Stimulated activated CD4-positive, alpha-beta T cell treated with anti-CD3 and anti-CD28 coated beads, Interleukin-1b, Interleukin-23, amount 100 ng/mL, for 1 hour (primary cell): ENCODE measurements at places on chromosomes 2 and 18.

DNA sequence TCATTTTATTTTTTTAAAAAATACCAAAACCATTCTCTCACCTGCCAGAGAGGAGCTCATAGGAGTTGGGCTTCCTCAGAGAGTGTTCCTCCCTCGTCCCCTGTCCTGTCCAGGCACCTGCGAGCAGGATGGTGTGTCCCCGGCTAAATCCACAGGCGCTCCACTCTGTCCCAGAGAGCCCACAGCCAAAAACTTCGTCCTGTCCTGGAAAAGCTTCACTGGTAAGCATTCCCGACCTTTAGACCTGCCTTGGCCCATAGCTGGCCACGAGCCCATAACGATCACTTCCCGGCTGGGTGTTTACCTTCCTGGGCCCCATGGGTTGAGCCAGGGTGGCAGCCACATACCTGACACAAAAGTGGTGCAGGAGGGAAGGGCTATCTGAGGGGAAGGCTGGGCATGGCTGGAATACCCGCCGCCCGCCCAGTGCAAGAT lies at the start of gene NGEF:
NGEF (minus strand) TSS at position 230 of the 435 bp plus-strand sequence. CDS start 38,366 bp downstream, outside the sequence.
- DNase-seq = no peak

- DNase-seq = no peak
Observed at GRCh38 chr18:79926715-79927606, 24.5 kb downstream of the SLC66A2 start.

GRCh38 chr18:76495435-76496193 lies 572 bp upstream of the ZNF516 start:
- DNase-seq = no peak

DNA sequence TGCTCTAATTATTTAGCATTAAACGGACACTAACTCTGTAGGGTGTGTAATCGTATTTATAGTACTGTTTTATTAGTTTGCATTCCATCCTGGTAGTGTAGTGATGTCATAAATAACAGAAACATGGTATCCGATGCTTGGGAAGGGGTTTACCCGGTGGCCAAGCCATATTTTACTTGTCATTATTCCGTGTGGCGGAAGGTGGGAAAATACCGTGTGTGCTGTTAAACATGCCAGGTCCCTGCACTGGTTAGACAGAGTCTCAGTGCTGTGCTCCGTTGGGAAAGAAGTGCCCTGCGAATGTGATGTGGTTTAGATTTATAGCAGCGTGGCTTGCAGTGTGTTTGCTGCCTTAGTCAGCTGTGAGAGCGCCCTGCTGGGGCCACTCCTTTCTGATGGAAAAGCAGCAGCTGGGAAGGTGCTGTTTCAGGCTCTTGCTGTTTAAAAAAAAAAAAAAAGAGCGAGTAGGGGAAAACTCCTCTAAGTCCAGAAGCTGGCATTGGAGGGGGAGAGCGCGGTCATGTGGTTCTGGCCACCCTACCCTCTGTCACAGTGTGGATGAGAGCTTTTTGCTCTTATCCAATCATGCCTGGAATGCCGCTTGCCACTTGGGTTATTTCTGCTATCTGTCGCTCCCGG lies 211.0 kb downstream of the NEDD4L start:
- no peak for DNase-seq

- no peak for DNase-seq
Observed at GRCh38 chr18:58692422-58693185, 21.3 kb downstream of the MALT1 start.

- no peak for DNase-seq
Observed at GRCh38 chr2:73103018-73103542, 9.7 kb downstream of the RAB11FIP5 start.

GRCh38 chr2:224545884-224546644 lies 39.1 kb downstream of the CUL3 start:
- DNase-seq = no peak

- no peak for DNase-seq
Observed at GRCh38 chr2:172246649-172247048, 143.9 kb upstream of the DLX2 start.
